ENCODE measurements at places on chromosomes 3 and 15. TPM values are rescaled to one million over a fixed set of nuclear protein-coding genes. Genes with fewer than 3 reads are reported as not detected.

GRCh38 chr3:154956815-154957214, 123.3 kb upstream of the MME start:
- DNase-seq: no peak

- no peak for DNase-seq
Observed at GRCh38 chr15:60228619-60229018, 169.2 kb downstream of the ANXA2 start.

The HRG gene
- not detected for total RNA-seq

DNA sequence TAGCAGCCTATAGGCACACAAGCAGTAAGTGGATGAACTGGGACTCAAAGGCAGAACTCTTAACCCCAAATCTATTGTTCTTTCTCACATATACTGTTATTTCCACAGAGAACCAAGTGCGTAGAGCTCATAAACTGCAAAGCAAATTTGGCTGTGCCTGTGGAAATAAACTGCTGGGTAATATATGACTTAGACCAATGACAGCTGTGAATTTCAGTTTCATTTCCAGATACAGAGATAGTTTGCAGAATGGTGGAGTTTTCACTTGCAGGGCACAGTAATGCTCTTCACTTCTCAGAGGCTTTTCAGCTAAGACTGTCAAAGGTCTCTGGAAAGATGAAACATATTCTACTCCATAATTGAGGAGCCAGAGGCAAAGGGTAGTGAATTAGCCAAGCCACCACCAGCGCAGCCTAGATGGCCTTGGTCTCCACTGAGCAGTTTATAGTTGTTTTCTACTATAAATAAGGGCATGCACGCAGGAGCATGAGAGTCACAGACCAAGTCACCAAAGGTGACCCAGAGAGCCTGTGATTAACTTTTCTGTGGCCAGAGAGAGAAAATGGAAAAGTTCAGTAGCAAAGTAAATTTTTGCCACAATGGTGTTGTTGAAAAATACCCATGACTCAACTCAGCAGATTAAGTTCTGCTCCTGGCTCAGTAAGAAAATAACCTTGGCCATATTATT, 180.7 kb upstream of the GRM7 start:
- no peak for DNase-seq

DNA sequence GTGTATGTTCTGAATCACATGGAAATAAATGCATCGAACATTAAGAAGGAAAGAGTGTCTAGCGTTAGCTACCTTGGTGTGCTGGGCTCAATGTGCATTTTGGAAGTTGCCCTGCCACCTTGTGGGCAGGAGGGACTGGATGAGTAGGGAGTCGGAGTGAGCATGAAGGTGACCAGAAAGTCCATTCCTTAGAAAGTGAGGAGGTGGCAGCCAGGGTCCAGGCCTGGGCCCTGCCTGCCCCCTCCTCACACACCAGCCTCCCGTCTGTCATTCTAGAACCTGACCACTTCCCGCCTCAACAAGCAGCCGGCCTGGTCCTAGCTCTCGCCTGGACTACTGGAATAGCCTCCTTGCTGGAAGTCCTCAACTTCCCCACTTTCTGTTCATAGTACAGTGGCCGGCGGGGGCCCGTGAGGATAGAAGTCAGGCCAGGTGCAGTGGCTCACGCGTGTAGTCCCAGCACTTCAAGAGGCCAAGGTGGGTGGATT, 10.2 kb upstream of the GATA2 start:
- DNase-seq: no peak

- DNase-seq: no peak
Observed at GRCh38 chr15:28783466-28783865, 65.0 kb downstream of the GOLGA6L7 start.

DNA sequence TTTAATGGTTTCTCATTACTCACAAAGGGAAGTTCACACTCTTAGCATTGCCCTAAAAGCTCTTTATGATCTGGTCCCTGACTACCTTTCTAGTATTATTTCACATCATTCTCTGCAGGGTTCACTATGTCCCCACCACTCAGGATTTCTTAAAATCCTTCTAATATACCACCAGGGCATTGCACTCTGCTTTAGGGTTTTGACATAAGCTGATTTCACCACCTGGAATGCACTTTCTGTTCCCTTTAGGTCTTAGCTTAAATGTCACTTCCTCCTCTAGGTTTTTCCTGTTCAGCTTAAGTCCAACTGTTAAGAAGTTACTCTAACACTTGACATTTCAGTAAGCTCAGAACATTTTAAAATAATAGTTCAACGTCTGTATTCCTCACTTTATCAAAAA, 81.7 kb downstream of the HCN4 start:
- DNase-seq: no peak

DNA sequence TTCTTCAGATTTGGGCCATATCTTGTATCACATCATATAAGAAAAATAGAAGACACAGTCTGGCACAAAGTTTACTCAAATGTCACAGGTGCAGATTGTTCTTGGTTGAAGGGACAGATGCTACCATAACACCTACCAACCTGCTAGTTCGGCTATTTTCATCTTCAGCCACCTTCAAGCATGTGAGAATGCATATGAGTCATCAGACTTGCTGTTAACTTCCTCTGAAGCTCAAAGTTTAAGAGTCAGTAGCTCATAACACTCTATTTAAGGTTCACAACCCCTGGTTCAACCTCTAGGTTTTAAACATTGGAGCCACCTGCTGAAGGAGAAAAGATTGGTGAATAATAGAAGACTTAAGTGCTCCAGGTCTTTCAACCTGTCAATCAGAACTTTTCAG, 522.8 kb downstream of the NLGN1 start:
- DNase-seq: no peak

DNA sequence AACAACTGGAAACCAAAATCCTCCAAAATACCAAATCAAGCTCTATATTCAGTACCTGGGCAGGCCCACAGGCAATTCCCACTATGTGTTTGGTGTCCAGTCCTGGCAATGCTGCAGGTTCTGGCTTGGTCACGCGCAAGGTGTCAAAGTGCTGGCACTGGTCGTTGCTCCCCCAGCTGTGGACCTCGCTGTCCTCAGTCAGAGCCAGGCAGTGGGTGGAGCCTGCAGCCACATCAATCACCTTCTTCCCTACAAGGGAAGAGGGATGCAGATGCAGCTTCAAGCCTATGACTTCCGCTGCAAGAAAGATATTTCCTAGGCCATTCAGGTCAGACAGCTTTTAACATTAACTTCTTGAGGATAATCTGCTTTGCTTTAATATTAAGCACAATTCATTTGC, 61.3 kb downstream of the HERC2 start:
- DNase-seq: no peak

The COPB2 gene
- 73.7 TPM for total RNA-seq

GRCh38 chr15:25684521-25685431, 178.4 kb downstream of the ATP10A start:
- no peak for DNase-seq

DNA sequence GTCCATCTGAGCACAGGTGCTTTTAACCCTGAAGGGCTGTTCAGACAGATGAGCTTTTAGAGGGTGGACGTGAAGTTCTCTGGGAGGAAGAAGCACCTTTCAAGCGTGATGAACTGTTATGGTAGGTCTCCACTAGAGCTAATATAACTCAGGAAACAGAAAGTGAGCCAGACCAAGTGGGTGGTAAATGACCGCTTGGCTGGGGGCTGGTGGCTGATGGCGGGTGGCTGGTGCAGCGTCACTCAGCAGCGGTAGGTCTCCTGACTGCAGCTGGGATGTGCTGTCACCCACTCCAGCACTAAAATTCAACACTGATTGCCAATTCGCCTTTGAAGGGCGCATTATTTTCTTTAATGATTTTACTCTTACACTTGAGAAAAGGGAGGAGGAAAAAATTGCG, 31.2 kb upstream of the LACTB start:
- no peak for DNase-seq

GRCh38 chr3:195005251-195005620, 265.7 kb downstream of the XXYLT1 start:
- no peak for DNase-seq

The SEMA7A gene
- total RNA-seq: 3.1 TPM

The CTSH gene
- total RNA-seq: 16.7 TPM

GRCh38 chr15:40328176-40328575, 4.7 kb downstream of the INAFM2 start:
- no peak for DNase-seq

GRCh38 chr3:113200946-113201345, 10.4 kb upstream of the BOC start:
- no peak for DNase-seq
